SW 1271 (cell line): ENCODE measurements at places on chromosomes 13 and 19.

GRCh38 chr13:20461860-20462532 is 63.7 kb downstream of the CRYL1 start:
- DNase-seq, result no peak

DNA sequence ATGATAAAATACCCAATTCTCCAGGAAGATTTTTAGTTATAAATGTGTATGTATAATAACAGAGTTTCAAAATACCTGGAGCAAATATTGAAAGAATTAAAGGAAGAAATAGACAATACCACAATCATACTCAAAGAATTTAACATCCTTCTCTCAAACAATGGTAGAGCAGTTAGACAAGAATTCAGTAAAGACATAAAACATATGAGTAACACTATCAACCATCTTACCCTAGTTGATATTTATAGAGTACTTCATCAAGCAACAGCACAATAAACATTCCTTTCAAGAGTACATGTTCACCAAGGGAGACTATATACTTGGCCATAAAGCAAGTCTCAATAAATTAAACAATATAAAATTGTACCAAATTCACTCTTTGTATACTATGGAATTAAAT is 108.4 kb downstream of the DLEU7 start:
- DNase-seq, result no peak

DNA sequence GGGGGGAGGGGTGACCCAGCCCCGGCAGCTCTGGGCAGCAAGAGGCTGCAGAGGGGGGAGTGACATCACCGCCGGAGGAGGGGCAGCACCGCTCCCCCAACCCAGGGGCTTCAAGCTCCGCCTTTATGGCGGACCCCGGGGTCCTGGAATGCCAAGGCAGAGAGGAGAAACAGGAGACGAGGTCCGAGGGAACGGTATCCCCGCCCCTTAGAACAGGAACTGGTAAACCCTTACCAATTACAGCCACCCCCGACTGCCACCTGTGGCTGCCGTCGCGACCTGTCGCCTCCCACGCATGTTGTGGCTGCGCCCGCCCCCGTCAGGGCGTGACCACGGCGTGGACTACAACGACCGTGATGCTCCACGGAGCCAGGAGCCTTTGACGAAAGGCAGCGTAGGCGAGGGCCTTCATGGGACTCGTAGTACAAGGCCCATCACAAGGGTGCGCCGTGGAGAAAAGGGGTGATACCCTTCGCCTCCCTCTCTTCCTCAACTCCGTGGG is 4.1 kb upstream of the KCNC3 start:
- peak; percentile 80 for DNase-seq

- no peak for DNase-seq
These were observed 60.7 kb downstream of the ZNF429 start for GRCh38 chr19:21566073-21566472.

DNA sequence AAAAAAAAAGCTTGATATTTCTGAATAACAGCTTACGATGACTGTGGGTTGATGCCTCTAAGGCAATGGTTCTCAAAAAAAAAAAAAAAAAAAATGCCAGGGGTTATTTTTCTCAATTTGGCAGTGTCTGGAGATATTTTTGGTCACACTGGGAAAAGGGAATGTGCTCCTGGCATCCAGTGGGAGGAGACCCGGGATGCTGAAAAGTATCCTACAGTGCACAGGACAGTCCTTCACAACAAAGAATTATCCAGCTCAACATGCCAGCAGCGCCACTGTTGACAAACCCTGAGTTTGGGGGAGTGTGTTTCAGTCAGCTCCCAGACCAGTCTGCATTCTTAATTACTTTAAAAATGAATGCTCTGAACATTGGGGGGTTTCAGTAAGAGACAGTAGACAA is 54.5 kb downstream of the FLT3 start:
- no peak for DNase-seq

GRCh38 chr19:47113850-47114651 is 475 bp upstream of the ZC3H4 start:
- no peak for DNase-seq

DNA sequence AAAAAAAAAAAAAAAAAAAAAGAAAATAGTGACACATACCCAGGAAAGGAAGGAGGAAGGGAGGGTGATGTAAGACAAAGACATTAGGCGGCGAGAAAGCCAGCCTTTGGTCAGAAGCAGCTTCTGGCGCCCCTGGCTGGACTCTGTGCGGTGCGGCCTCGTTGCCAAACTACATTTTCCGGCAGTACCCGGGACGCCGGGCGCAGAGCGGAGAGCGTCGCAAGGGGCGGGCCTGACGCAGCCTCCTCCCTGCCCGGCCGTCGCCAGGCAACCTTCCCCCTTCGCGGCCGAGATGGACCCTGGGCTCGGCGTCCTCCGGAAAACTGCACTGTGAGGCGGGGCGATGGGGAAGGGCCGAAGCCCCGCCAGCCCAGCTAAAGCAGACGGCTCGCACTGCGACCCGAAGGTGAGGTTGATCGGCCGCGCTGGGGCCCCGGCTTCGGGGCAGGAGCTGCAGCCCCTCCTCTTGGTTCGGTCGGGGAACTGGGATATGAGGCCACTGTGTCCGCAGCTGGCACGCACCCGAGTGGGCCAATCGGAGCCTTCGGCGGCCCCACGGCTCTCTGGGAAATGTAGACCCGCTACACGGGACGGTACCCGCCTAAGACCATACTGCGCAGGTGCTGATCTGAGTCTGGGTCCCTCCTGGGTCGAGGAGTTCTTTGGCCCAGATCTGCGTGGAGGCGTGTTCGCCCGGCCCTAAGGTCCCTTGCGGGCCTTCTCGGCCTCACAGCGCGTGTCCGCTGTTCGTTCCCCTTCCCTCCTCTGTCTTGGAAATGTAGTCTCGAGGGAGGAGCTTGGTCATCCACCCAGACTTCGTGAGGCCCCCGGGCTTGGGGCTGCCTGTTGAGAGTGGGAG is 2.3 kb upstream of the MZF1 start:
- DNase-seq, result no peak

GRCh38 chr13:103694033-103694432 is 627.8 kb upstream of the SLC10A2 start:
- DNase-seq, result no peak

GRCh38 chr19:13959141-13959961 is 7.0 kb downstream of the DCAF15 start:
- no peak for DNase-seq

GRCh38 chr13:92805766-92806165 is 420.8 kb upstream of the GPC6 start:
- DNase-seq, result no peak

DNA sequence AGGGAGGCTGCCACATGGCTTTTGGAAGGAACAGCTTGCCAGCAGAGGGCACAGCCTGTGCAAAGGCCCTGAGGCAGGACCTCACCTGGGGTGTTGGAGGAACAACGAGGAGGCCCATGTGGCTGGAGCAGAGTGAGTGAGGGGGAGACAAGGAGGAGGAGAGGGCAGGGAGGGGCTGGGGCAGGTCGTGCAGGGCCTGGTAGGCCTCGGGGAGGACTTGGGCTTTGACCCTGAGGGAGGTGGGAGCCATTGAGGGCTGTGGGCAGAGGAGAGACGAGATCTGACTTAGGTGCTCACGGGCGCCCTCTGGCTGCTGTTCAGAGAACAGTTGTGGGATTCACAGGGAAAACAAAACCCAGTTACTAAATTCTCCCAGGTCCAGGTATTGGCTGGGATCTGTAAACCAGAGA is 25.2 kb downstream of the ZNRF4 start:
- DNase-seq, result no peak

DNA sequence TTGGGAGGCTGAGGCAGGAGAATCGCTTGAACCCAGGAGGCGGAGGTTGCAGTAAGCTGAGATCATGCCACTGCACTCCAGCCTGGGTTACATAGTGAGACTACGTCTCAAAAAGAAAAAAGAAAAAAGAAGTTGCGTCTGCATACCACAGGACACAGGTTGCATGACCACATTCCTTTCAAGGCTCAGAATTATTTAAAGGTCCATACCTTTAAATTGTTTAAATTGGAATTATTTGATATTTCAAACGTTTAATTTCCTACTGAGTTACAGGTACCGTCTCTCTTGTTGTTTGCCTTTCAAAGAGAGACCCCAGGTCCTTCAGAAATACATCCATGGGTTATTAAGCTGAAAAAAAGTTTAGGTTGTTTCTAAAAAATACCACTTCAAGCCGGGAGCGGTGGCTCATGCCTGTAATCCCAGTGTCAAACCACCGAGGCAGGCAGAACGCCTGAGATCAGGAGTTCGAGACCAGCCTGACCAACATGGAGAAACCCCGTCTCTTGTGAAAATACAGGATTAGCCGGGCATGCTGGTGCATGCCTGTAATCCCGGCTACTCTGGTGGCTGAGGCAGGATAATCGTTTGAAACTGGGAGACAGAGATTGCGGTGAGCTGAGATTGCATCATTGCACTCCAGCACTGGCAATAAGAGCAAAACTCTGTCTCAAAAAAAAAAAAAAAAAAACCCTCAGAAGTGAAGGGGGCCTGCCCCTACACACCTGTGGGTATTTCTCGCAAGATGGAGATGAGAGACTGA is 18.6 kb downstream of the ZNF816 start:
- DNase-seq, result no peak

- no peak for DNase-seq
These were observed 718 bp downstream of the ACTN4 start for GRCh38 chr19:38647966-38648768.

DNA sequence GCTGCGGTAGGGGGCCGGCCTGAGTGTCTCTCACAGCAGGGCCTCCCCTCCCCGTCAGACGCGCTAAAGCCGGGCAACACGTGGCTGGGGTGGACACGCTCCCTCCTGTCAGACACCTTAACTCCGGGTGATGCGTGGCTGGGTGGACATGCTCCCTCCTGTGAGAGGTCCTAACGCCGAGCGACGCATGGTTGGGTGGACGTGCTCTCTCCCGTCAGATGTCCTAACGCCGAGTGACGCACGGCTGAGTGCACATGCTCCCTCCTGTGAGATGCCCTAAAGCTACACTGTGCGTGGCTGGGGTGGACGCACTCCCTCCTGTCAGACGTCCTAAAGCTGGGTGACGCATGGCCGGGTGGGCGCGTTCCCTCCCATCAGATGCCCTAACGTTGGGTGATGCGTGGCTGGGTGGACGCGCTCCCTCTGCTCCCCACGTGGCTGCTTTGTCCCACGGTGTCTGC is 126.1 kb upstream of the MCF2L start:
- no peak for DNase-seq

GRCh38 chr19:17234911-17235299 is 8.9 kb downstream of the OCEL1 start:
- no peak for DNase-seq

DNA sequence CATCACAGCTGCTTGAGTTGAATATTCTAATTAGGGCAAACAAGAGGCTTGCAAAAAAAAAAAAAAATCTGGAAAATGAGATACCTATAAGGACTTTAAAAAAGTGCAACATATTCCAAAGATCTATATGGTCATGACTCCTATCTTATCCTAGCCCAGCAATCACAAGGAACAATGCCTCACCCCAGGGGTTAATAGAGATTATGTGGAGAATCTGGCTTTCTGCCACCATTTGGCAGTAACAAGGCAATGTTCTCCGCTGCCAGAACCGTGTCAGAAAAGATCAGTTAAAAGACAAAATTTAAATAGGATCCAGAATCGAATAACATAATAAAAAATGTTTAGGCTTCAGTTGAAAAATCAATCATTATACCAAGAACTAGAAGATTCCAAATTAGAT is 1643.2 kb upstream of the PRR20A start:
- no peak for DNase-seq

- no peak for DNase-seq
These were observed 53.8 kb downstream of the RNF6 start for GRCh38 chr13:26168237-26168814.

GRCh38 chr13:74442751-74443150 is 308.5 kb upstream of the KLF12 start:
- DNase-seq, result no peak

- peak; percentile 27 for DNase-seq
These were observed 839 bp downstream of the MPHOSPH8 start for GRCh38 chr13:19634256-19634740.

GRCh38 chr13:67854990-67855389 is 624.9 kb upstream of the PCDH9 start:
- DNase-seq, result no peak

- no peak for DNase-seq
These were observed 373.6 kb downstream of the FGF14 start for GRCh38 chr13:102028206-102028605.

DNA sequence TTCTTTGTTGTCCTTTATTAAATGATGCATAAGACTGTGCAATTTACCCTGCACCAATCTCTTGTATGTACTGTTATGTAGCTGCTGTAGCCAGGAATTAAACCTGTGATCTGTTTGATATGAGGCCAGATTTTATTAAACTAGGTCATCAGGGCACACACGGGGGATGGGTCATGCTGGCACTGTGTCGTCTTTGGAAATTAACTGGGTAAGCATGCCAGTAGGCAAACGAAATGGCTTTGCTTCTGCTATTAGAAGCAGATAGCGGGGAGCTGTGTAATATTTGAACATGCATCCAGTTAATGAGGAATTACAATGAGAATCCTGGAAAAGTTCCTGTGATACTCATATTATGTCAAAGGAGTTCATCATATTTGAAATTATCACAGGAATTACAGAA is 23.5 kb downstream of the MTUS2 start:
- no peak for DNase-seq

DNA sequence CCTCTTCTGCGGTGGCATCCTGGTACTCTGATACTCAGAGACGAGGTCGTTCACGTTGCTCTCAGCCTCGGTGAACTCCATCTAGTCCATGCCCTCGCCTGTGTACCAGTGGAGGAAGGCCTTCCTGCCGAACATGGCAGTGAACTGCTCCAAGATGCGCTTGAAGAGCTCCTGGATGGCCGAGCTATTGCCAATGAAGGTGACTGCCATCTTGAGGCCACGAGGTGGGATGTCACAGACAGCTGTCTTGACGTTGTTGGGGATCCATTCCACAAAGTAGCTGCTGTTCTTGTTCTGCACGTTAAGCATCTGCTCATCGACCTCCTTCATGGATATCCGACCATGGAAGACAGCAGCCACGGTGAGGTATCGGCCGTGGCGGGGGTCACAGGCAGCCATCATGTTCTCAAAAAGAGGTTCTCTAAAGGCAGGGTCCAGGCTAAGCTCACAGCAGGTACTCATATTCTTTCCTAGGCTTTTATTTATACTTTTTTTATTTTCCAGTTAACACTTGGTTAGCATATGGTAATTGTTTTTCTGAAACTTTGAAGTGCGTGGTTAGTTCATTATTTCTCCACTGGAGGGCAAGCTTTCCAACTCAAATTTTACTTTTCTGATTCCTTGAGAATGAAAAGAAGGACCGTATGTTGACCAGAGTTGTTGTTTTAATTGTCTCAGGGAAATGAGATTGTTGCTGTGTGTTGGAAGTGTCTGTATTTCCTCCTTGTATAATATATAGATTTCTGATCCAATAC is 72.4 kb upstream of the RGCC start:
- DNase-seq, result peak; percentile 31

- DNase-seq, result no peak
These were observed 26.4 kb downstream of the CLEC4M start for GRCh38 chr19:7789447-7789846.

- DNase-seq, result peak; percentile 41
These were observed 6.0 kb upstream of the WDR88 start for GRCh38 chr19:33125929-33126388.
